ENCODE measurements at places on chromosomes 12 and 14.

- DNase-seq, result no peak
Measured at GRCh38 chr12:67697443-67697842, 48.9 kb downstream of the DYRK2 start.

GRCh38 chr12:76687981-76688380 lies 75.9 kb upstream of the ZDHHC17 start:
- DNase-seq, result no peak

GRCh38 chr12:58881816-58882215 lies 38.5 kb downstream of the LRIG3 start:
- no peak for DNase-seq

GRCh38 chr12:21054334-21054733 lies 76.7 kb upstream of the SLCO1B1 start:
- DNase-seq, result no peak

- no peak for DNase-seq
Measured at GRCh38 chr14:32350020-32350419, 20.9 kb downstream of the AKAP6 start.

DNA sequence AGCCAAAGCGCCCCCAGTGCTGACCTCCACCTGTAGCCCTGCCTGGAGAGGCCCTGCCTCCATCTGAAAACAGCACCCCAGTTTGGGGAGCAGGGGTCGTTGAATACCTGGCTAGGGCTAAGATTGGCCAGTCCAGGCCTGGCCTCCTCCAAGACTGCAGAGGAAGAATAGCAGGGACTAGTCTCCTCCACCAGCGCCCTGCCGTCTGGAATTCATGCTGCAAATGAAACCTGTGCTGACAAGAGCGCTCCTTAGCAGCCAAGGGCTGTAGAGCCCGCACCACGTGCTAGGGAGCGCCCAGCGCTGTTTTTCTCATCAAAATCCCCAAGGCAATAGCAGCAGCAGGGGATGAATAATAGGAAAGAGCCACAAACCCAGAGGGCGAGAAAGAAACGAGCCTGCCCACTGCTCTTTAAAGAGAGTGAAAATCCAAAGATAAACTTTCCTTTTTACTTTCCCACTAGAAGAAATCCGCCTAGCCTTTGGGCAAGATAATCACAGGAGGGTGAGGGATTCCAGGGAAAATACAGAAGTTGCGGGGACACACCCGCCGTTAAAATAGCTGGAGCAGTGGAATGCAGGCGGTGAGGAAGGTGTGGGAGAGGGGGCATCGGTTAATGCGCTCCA lies 3.3 kb downstream of the COL2A1 start:
- DNase-seq, result peak; percentile 31

GRCh38 chr14:30840086-30840779 lies 34.1 kb upstream of the COCH start:
- no peak for DNase-seq

- no peak for DNase-seq
Measured at GRCh38 chr12:69425417-69425816, 44.8 kb upstream of the FRS2 start.

DNA sequence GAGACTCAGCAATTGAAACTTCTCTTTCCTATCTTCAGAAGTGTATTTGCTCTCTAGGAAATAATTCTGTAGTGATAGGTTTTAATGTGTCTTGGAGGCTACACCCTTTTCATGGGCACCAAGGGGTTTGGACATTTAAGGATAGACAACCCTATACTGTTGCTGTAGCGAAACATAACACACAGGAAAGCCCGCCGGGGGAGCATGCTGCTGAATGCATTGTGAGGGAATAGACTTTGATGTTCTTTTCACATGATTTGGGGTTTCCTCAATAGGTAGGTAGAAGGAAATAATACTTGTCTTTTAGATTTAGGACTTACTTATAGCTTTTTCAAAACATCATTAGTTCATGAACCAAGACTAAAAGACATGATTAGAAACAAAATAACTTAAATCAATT lies 97.0 kb downstream of the PELI2 start:
- DNase-seq, result no peak

DNA sequence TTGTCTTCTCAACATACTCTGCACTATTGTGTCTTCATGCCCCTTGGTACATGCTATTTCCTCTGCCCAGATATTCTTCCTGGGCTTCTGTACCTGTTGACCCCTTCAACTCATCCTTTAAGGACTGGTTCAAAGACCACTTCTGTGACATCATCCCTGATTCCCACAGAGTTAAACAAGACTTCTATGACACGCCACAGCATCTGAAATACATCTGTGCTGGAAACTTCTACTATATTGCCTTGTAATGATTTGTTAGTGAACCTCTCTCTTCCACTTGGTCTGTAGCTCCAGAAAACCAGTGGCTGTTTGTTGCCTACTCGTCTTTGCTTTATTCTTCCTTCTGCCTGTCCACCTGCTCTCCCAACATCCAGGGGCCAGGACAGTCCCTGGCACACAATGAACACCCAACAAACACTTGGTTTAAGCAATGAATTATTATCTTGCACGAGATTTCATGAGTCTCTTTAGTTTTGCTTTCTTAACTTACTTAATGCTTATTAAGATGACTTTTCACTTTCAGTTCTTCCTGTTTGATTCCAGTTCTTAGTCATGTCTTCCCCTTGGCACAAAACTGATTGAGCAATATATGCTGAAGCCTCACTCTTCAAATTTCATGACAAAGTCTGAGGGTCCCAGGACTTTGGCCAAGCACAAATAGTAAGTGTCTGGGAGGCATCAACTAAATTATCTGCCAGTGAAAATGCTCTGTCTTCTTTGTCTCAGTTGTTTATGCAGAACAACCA lies 485.9 kb downstream of the APAF1 start:
- DNase-seq, result no peak

DNA sequence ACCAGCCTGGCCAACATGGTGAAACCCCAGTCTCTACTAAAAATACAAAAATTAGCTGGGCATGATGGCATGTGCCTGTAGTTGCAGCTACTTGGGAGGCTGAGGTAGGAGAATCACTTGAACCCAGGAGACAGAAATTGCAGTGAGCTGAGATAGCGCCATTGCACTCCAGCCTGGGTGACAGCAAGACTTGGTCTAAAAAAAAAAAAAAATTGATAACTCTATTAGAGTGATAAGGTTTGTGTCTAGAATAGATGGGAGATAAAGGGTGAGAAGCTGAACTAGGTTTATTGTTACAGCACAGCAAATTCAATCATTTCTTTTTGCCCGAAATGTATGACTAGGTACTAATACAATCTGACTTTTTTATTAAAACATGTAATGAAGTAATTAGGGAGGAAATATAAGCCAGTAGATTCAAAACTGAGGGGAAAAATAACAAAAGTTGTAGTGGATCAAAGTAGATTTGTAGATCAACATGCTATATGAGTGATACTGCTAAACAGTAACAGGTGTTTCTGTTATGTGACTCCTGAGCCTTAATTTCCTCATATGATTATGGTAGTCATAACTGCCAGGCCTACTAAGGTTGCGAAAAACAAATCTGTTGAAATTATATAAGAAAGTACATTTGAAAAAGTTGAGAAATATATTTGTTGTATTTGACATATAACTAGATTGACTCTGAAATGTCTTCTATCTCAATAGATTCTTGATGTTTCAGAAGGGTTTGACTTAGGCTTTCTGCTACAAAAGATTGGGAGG lies 83.6 kb downstream of the WNK1 start:
- DNase-seq, result no peak

- no peak for DNase-seq
Measured at GRCh38 chr12:58671196-58671595, 249.1 kb downstream of the LRIG3 start.

GRCh38 chr12:31728289-31728916 lies 418 bp downstream of the AMN1 start:
- peak; percentile 56 for DNase-seq

DNA sequence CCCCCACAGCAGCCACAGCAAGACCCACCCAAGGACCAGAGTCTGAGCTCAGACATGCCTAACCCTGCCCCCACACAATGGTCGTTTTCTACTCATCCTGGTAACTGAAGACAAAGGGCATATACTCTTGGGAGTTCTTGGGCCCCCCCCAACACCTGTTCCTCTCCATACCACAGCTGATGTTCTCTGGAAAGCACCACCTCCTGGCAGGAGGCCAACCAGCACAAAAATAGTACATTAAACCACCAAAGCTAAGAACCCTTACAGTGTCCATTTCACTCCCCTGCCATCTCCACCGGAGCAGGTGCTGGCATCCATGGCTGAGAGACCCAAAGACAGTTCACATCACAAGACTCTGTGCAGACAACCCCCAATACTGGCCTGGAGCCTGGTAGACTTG lies 80.6 kb upstream of the DAAM1 start:
- DNase-seq, result no peak

DNA sequence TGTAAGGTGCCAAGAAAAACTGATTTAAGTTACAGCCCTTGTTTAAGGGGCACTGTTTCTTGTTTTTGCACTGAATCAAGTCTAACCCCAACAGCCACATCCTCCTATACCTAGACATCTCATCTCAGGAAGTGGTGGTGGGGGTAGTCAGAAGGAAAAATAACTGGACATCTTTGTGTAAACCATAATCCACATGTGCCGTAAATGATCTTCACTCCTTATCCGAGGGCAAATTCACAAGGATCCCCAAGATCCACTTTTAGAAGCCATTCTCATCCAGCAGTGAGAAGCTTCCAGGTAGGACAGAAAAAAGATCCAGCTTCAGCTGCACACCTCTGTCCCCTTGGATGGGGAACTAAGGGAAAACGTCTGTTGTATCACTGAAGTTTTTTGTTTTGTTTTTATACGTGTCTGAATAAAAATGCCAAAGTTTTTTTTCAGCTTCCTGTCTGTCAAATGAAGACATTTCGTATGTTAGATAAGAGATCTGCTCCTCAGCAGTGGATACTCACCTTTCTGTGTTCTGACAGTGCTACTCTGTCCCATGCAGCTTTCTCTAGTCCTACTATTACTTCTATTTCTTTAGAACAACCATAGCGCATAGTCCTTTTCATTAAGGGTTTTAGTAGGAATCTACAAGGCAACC lies 1.2 kb upstream of the PA2G4 start:
- DNase-seq, result no peak

- DNase-seq, result no peak
Measured at GRCh38 chr12:40216516-40217288, 8.1 kb upstream of the LRRK2 start.

DNA sequence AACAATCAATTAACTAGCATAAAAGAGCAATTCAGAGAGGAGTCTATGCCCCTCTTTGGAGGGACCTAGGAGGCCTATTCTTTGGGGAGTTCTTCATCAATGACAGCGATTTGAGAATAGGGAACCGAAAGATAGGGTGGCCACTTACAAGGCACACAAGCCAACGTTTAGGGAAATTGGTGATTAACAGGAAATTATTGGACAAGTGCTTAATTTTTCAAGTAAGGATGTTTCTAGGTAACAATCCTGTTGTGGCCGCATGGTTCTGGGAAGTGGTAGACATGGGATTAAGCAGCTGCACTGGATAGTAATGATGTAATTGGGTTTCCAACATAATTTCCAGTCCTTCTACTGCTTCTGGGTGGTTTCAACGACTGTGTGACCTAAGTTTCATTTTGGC lies 83.2 kb downstream of the HMGA2 start:
- no peak for DNase-seq

DNA sequence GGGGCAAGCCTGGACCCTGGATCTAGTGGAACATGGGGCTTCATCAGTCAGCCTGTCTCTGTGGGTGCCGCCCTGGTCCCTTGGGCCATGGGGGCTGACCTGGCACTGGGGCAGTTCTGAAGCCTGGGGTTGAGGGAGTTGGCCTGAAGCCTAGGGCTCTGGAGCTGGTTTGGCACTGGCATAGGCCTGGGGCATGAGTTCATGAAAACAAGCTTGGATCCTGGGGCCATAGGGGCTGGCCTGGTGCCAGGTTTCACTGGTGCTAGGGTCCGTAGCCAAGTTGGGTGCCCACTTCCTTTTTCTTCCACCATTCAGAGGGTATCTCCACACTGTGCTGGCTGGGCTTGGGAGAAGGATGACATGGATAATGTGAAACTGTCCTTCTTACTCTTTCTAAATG lies 26.6 kb upstream of the ANO4 start:
- no peak for DNase-seq

GRCh38 chr12:108896336-108896735 lies 16.4 kb downstream of the DAO start:
- no peak for DNase-seq

DNA sequence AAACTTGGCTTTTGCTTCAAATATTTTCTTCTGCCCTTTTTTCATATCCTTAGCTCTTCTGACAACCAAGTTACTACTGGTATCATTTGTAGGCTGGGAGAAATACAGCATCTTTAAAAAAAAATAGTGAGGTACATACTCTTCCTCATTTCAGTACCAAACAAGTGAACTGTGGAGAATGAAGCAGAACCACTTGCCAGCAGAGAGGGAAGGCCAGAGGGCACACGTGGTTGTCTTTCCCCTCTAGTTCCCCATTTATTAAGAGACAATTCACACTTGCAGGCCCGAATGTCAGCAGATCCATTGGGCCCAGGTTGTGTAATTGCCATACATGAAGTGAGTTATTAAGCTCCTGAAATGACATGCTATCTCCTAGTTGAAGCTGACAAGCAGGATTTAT lies 3.2 kb downstream of the SUSD6 start:
- no peak for DNase-seq

DNA sequence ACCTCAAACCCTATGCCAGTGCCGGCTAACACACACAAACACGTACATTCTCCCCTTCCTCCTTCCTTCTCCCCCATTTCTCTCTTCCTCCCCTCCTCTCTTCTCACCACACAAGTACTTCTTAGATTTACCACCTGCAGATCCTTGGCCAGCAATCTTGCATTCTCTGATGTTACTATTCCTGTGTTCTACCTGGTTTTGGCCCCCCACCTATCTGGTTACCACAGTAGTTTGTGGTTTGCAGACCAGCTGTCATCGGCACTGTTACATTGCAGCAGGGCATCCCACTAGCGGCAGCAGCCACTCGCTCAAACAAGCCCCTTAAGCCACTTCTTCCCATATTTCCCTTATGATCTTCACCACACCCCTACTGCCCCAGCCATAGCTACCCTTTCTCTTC lies 3.9 kb downstream of the ABHD4 start:
- DNase-seq, result no peak

- DNase-seq, result no peak
Measured at GRCh38 chr14:39085933-39086332, 17.1 kb downstream of the SEC23A start.

GRCh38 chr14:20295067-20295466 lies 10.7 kb downstream of the TTC5 start:
- DNase-seq, result no peak

GRCh38 chr12:117818400-117818799 lies 150.4 kb downstream of the KSR2 start:
- no peak for DNase-seq

Data from stimulated activated CD4-positive, alpha-beta T cell treated with anti-CD3 and anti-CD28 coated beads, Interleukin-15, amount 100 ng/mL, for 24 hours (primary cell).